ENCODE measurements at places on chromosomes 11 and 22. TPM values are rescaled to one million over a fixed set of nuclear protein-coding genes. Genes with fewer than 3 reads are reported as not detected.

The MYO7A gene
- polyA plus RNA-seq, result 2.8 TPM

The PGR gene
- polyA plus RNA-seq, result not detected

The SLC22A25 gene
- not detected for polyA plus RNA-seq

DNA sequence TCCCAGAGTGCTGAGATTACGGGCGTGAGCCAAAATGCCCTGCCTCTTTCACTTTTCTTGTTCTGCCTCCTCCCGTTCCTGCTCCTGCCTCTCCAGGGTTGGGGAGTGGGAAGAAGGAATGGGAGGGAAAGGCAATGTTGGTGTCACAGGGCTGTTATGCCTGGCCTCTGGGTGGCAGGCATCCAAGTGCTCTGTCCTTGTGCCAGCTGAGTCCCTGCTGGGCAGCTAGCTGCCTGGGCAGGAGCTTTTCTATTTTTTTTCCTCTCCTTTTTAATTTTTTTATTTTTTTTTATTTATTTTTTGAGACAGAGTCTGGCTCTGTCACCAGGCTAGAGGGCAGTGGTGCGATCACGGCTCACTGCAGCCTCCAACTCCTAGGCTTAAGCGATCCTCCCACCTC is 4.1 kb upstream of the SAC3D1 start:
- H3K27ac ChIP-seq, result no peak overlapping the region
- H3K36me3 ChIP-seq, result peaks cover 75% of the 10 kb centered on the region
- no peaks in the 10 kb centered on the region for H3K27me3 ChIP-seq
- no peak for DNase-seq
- H3K4me1 ChIP-seq, result no peaks in the 10 kb centered on the region

DNA sequence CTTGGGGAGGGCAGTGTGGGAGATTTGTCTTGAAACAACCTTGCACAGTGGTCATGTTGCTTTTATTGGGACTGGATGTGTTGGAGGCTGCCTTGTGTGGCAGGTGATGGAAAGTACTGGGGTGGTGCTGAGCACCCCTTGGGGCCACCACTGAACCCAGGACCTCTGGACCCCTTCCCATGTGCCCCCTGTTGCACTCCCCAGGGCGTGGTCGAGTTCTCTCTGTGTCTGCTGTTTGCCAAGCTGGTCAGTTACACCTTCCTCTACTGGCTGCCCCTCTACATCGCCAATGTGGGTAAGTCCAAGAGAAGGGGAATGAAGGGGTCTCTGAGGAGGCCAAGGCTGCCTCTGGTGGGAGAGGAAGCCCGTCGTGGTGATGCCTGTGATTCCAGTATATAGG is 18.9 kb downstream of the SLC37A2 start:
- no peaks in the 10 kb centered on the region for H3K27me3 ChIP-seq
- H3K36me3 ChIP-seq, result peaks cover 99% of the 10 kb centered on the region
- no peak overlapping the region for H3K4me3 ChIP-seq
- H3K4me1 ChIP-seq, result no peaks in the 10 kb centered on the region
- no peak overlapping the region for H3K27ac ChIP-seq
- DNase-seq, result no peak

- H3K27ac ChIP-seq, result no peak overlapping the region
- no peak for DNase-seq
- no peaks in the 10 kb centered on the region for H3K4me1 ChIP-seq
- no peak overlapping the region for H3K4me3 ChIP-seq
- no peaks in the 10 kb centered on the region for H3K27me3 ChIP-seq
These were observed 38.0 kb upstream of the ETS1 start for GRCh38 chr11:128625326-128625725.

- peak; percentile 25 for DNase-seq
- no peaks in the 10 kb centered on the region for H3K4me1 ChIP-seq
- H3K27ac ChIP-seq, result no peak overlapping the region
- no peak overlapping the region for H3K4me3 ChIP-seq
- H3K27me3 ChIP-seq, result no peaks in the 10 kb centered on the region
These were observed 102.0 kb downstream of the INSC start for GRCh38 chr11:15216678-15217077.

- H3K36me3 ChIP-seq, result no peaks in the 10 kb centered on the region
- H3K27ac ChIP-seq, result no peak overlapping the region
- no peaks in the 10 kb centered on the region for H3K27me3 ChIP-seq
- no peak for DNase-seq
- H3K4me1 ChIP-seq, result no peaks in the 10 kb centered on the region
These were observed 17.2 kb upstream of the FGF3 start for GRCh38 chr11:69836401-69836800.

- H3K27me3 ChIP-seq, result no peaks in the 10 kb centered on the region
- H3K4me3 ChIP-seq, result no peak overlapping the region
- no peaks in the 10 kb centered on the region for H3K36me3 ChIP-seq
- no peaks in the 10 kb centered on the region for H3K4me1 ChIP-seq
- H3K27ac ChIP-seq, result no peak overlapping the region
These were observed 1166.6 kb downstream of the TBC1D22A start for GRCh38 chr22:47929073-47929472.

- H3K4me1 ChIP-seq, result no peaks in the 10 kb centered on the region
- no peak overlapping the region for H3K4me3 ChIP-seq
- no peak for DNase-seq
- H3K27ac ChIP-seq, result no peak overlapping the region
- H3K27me3 ChIP-seq, result no peaks in the 10 kb centered on the region
- no peaks in the 10 kb centered on the region for H3K36me3 ChIP-seq
These were observed 99.1 kb upstream of the GRAMD1B start for GRCh38 chr11:123330948-123331347.

DNA sequence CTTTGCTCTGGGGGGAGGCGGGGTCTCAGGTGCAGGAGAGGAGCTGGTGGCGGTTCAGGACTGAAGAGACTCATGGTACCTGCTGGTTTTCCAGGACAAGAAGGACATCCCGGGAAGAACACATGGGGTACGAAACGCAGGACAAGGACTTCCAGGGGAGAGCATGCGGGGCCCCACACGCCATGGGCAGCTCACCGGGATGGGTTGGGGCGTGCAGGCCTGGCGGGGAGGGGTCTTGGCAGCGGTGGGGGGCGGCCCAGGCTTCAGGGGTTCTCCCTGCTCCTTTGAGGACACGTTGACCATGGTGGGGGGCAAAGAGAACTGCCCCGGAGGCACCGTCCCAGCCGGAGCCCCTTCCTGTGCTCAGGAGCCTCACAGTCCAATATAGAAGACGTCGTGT is 673.2 kb downstream of the BRD1 start:
- H3K27me3 ChIP-seq, result no peaks in the 10 kb centered on the region
- no peak for DNase-seq
- no peak overlapping the region for H3K4me3 ChIP-seq
- H3K36me3 ChIP-seq, result no peaks in the 10 kb centered on the region
- peaks cover 24% of the 10 kb centered on the region for H3K4me1 ChIP-seq

DNA sequence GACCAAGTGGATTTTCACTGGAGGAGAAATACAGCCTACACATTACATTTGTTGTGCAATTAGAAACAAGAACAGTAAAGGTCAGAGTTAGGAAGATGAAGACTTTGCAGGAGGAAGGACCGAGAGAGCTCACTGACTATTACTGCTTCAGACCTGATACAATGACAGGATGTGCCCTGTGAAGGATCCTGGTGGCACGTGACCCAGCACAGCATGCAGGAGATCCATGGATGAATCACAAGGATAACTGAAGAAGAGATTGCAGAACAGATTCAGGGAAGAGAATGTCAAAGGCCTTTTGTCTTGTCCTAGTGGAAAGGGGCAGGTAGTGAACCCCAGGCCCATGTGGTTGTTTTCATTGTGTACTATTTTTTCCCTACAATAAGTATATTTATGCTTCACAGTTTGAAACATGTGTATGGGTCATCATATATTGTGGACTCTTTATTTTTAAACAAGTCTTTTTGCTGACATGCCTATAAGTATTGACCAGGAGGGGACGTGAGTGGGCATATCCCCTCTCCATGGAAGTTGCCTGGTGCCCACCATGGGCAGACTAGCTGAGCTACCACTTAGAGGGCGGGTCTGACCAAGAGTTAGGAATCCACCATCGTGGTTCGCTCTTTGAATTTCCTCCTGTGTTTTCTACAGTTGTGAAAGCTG is 44.3 kb downstream of the RASSF10 start:
- H3K4me3 ChIP-seq, result no peak overlapping the region
- H3K27ac ChIP-seq, result no peak overlapping the region
- no peaks in the 10 kb centered on the region for H3K36me3 ChIP-seq
- H3K4me1 ChIP-seq, result no peaks in the 10 kb centered on the region

GRCh38 chr11:134369656-134370525 is 38.1 kb downstream of the GLB1L2 start:
- H3K27ac ChIP-seq, result no peak overlapping the region
- H3K4me3 ChIP-seq, result no peak overlapping the region
- no peaks in the 10 kb centered on the region for H3K27me3 ChIP-seq
- no peak for DNase-seq
- H3K4me1 ChIP-seq, result no peaks in the 10 kb centered on the region
- peaks cover 2% of the 10 kb centered on the region for H3K36me3 ChIP-seq

DNA sequence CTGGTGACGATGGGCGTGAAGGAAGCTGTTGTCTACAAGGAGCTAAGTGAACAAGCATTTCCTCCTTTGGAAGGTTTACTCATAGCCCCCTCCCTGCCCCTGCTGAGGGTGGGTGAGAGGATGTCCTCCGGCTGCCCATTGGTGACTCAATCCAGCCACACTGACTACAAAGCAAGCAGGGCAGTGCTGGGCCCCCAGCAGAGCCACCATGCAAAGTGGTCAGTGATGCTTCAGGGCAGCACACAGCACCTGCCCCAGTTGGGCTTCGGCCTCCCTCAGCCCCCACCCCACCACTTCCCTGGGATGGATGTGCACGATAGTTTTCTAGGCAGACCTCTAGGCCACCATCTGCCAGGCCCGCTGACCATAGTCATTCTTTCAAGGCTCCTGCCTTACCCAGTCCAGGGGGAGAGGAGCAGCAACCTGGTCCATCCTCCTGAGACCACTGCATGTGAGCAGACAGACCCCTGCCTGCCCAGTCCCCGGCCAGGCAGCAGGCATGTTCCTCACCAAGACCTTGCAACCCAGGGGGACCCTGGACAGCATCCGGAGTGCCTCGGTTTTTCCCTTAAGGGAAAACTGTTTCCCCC is 125.1 kb downstream of the BCR start:
- no peaks in the 10 kb centered on the region for H3K27me3 ChIP-seq
- no peaks in the 10 kb centered on the region for H3K4me1 ChIP-seq
- DNase-seq, result no peak
- no peaks in the 10 kb centered on the region for H3K36me3 ChIP-seq

- H3K27ac ChIP-seq, result peak overlapping the region; percentile 52
- H3K4me1 ChIP-seq, result no peaks in the 10 kb centered on the region
- no peaks in the 10 kb centered on the region for H3K36me3 ChIP-seq
- H3K27me3 ChIP-seq, result no peaks in the 10 kb centered on the region
- H3K4me3 ChIP-seq, result no peak overlapping the region
- DNase-seq, result no peak
These were observed 151.8 kb upstream of the TIMP3 start for GRCh38 chr22:32649515-32650200.

- no peak for DNase-seq
- H3K27me3 ChIP-seq, result no peaks in the 10 kb centered on the region
- H3K4me3 ChIP-seq, result no peak overlapping the region
- peaks cover 17% of the 10 kb centered on the region for H3K4me1 ChIP-seq
- no peak overlapping the region for H3K27ac ChIP-seq
These were observed 620.1 kb upstream of the KIRREL3 start for GRCh38 chr11:127620671-127621070.

DNA sequence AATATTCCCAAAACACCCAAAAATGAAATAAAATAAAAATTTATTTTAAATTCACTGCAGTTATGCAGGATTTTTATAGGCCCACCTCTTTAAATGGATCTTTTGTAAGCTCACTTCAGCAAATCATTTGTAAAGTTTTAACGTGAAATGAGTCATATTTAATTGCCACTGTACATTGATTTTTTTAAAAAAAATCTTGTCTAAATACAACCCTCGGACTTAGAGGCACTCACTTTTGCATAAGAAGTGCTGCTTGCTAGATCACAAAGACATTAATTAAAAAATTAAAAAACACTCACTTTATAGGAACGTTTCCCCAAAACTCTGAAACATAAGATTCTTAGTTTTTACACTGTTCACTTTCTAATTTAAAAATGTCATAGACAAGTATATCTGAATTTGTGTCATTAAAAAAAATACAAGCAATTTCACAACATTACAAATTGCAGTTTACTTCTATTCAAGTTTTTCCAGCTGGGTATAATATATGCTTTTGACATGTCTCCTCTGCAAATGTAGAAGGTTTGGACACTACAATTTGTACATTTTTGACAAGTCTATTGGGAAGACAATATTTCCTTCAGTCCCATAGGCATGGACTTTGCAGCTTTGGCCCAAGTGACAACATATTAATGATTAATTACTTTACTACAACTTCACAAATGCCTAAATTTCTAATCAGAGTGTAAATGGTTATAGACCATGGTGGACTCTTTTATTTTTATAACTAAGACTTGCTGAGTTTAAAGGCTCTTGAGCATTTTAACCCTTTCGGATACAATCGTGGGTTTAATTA is 1088.4 kb downstream of the LRRC4C start:
- no peak overlapping the region for H3K4me3 ChIP-seq
- H3K4me1 ChIP-seq, result no peaks in the 10 kb centered on the region
- no peak for DNase-seq
- no peak overlapping the region for H3K27ac ChIP-seq

DNA sequence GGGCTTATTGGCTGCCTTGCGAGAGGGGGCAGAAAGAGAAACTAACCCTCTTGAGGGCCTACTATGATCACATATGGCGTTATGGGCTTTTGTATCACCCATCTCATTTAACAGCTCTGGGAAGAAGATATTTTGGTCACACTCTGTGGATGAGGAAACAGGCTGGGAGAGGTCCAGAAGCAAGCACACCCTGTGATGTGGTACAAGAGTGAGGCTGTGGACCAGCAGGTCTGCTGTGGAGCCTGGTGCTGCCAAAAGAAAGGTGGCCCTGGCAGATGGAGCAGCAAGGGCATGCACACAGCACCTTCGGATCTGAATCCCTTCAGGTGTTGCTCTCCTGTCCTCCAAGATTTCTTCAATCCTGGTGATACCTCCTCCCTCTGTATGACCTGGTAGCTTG is 64.1 kb downstream of the KCNC1 start:
- H3K27ac ChIP-seq, result no peak overlapping the region
- no peak for DNase-seq
- H3K4me1 ChIP-seq, result no peaks in the 10 kb centered on the region
- no peaks in the 10 kb centered on the region for H3K27me3 ChIP-seq

GRCh38 chr11:88594274-88594950 is 256.9 kb upstream of the CTSC start:
- no peaks in the 10 kb centered on the region for H3K4me1 ChIP-seq
- H3K36me3 ChIP-seq, result no peaks in the 10 kb centered on the region
- no peak overlapping the region for H3K4me3 ChIP-seq
- H3K27me3 ChIP-seq, result no peaks in the 10 kb centered on the region
- no peak overlapping the region for H3K27ac ChIP-seq

GRCh38 chr11:119652907-119653659 is 75.9 kb downstream of the NECTIN1 start:
- H3K36me3 ChIP-seq, result no peaks in the 10 kb centered on the region
- H3K27ac ChIP-seq, result no peak overlapping the region
- H3K27me3 ChIP-seq, result no peaks in the 10 kb centered on the region
- no peak for DNase-seq
- H3K4me1 ChIP-seq, result no peaks in the 10 kb centered on the region

Data from small intestine (tissue), 16 donors.